Endodermal cell (in vitro differentiated cells): ENCODE measurements at places on chromosomes 7 and 10.

GRCh38 chr7:80467069-80467468 lies 44.8 kb downstream of the GNAT3 start:
- no peak for DNase-seq

DNA sequence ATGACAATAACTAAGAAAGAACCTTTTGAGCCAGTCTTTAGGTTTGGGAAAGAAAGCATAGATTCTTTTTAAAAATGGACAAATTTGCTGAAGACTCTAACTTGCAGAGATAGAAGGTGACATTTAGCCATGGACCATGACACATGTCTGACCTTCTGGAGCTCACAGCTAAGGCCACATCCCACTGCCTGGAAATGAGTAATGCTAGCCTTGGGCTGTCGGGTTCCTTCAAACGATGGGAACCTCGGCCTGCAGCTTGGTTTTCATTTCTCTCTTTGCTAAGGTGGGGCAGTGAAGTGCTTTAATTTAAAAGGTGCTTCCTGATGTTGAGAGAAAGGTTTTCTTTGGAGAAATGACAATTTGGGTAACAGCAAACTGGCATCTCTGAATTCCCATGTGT lies 223.2 kb downstream of the FANK1 start:
- no peak for DNase-seq

- DNase-seq: no peak
These were observed 17.9 kb downstream of the EBF3 start for GRCh38 chr10:129945941-129946760.

DNA sequence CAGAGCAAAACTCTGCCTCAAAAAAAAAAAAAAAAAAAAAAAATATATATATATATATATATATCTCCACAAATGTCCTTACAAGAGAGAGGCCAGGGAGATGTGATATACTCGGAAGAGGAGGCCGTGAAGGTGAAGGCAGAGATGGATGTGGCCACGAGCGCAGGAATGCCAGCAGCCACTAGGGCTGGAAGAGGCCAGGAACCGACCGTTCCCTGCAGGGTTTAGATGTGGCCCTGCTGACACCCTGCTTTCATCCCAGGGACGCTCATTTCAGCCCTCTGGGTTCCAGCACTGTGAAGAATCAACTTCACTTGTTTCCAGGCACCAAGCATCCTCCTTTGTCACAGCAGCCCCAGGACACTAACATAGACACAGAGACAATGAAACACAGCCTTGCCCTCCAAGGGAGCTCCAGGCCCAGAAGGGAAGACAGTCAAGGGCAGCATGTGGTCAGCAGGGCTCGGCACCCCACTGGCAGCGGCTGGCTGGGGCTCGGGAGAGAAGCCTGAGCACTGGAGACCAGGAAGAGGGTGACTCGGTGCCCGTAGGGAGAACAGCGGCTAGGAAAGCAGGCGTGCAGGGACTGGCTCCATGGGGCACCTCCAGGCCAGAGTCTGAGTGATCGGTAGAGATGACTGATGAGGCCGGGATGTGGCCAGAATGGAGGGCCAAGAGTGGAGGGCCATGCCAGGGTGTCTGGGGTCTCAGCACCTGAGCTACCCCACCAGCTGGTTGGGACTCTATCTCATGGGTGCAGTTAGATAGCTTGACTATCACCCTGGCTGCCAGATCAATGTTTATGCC lies 7.6 kb downstream of the WDR86 start:
- peak; percentile 41 for DNase-seq

DNA sequence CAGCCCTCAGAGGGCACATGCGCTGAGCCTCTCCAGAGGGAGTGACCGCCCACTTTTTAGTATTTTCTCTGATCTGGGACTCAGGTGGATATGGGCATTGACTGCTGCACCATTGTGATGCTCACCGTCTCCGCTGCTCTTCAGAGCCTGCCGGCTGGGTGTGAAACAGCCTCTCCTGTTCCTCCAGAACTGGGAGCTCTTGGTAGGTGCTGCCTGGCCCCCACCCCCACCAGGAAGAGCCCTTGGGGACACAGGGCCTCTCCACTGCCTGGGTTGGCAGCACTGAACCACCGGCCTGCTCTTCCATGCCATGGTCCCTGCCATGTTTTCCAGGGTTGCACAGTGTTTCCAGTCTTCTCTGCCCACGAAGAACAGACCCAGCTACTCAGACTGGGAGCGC lies 36.3 kb downstream of the ARHGAP22 start:
- DNase-seq: no peak

DNA sequence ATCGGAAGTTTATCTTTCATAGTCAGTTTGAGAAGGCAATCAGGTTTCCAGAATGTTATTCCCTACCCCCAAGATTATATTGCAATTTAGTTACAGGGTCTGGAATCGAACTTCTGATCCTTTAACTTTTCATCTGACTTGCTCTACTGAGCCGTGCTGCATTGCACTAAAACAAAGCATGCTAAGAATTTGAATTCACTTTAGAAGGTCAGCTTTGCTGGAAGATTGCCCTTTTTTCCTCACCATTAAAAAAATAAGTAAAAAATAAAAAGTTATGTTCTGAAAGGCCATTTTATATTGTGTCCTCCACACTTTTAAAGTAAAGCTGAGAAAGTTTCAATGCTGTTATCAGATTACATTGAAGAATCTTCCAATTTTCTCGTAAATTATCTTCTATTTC lies 388.8 kb upstream of the PHF14 start:
- no peak for DNase-seq

- no peak for DNase-seq
These were observed 391.2 kb downstream of the PHTF2 start for GRCh38 chr7:78189762-78190161.

DNA sequence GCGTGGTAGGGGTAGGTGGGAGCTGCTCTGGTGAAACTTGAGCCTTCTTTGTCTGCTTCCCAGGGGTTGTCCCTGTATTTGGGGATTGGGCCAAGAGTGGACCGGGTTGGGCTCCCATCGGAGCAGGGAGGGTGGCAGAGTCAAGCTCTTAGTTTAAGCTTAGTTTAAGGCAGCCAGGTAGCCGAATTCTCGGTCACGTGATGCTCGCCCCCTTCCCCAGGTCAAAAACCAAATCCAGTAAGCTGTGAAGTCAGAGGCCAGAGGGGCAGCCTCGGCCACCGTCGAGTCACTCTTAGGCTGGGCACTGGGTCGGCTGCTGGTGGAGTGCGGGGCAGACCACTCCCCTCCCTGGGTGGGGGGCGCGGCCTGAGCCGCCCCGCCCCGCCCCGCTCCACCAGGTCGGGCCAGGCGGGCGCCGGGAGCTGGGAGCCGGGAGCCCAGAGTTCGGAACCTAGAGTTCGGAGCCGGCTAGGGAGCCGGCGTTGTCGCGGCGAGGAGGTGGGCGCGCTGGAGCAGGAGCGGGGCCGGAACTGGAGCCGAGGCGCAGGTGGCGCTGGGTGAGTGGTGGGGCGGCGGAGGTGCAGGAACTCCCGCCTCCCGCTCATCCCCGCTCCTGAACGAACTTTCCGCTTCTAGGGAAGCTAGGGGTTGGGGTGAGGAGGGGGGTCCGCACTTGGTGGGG lies 2.8 kb upstream of the LZTS2 start:
- peak; percentile 92 for DNase-seq

GRCh38 chr7:116776046-116776445 lies 86.3 kb upstream of the CAPZA2 start:
- DNase-seq: no peak

DNA sequence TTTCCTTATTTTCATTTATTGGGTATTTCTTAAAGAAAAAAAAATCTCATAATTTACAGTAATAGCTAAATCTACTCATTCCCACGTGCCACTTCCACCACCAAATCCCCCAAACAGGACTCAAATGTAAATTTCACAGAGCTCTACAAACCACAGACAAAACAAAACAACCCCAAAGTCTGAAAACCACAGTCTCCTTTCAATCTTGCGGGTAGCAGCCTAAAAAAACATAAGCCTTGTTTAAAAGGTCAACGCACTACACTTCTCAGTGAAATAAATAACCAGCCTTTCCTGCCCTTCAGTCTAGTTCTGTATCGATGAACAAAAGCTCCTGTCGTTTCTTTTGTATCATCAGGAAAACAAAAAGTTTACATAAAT lies 121.8 kb upstream of the AFAP1L2 start:
- DNase-seq: no peak

- no peak for DNase-seq
These were observed 276.2 kb upstream of the SEMA3C start for GRCh38 chr7:81195033-81195432.

DNA sequence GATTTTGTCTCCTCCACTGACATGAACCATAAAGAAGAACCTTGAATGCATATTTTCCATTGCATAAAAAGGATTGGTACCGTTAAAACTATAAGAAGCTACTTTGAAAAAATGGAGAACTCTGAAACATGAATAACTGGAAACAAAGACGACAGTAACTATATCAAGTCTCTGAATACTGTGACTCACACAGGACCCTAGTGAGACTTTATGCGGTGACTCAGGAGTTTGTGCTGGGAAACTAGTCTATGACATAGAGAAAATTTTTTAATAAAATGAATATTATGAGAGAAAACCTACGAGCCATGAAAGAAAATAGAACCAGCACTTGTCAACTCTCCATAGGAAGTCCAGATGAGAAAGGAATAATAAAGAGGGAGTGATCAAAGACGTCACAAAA lies 339.9 kb upstream of the ADARB2 start:
- no peak for DNase-seq

DNA sequence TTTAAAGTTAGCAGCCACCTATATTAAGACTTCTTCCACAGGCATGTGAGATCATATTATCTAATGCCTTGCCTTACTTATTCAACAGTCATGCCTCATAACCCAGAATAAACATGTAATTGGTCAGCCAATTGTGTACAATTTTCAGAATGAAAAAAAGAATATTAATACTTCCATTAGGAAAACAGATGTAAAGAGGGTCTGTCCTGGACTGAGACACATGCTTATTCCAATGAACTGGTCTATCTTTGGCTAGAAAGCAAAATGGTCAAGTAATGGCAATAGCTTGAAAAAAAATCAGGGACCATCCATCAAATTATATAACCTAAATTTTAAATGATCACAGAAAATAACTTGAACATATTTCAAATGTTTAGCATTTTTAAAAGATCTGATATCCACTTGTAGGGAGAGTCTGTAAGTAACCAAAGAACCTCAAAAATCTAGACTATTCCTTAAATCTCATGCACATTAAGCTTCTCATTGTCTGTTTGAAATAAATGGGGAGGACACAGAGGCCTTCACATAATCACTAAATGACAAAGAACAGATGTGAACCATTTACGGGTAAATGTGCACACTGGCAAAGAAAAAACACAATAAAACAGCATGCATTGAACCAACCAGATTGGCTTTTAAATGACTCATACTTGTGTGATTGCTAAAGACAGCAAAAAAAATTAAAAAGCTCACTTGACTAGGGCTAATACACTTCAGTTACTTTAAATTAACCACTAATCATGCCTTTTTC lies 568.8 kb upstream of the PCDH15 start:
- no peak for DNase-seq

GRCh38 chr10:35875016-35875676 lies 233.1 kb upstream of the FZD8 start:
- DNase-seq: peak; percentile 86

DNA sequence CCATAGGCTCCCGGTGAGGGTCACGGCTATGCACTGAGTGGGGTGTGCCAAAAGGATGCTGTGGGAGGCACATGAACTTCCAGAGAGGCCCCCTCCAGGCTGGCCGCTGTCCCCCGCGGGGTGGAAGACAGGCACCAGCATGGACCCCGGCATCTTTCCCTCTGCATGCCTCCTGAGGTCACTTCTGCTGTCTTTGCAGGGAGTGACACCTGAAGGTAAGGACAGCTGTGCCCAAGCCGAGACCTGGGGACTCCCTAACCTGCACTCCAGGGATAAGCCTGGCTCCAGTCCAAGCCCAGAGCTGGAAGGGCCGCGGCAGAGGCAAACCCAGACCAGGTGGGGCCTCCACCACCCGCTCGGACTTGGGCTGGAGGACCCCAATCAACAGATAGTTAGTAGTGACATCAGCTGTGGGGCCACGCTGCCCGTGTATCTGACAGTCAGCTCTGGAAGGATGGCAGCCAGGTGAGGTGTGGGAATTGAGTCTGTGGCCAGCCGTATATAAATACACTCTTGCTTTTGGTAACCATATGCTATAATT lies 340.7 kb upstream of the MKI67 start:
- DNase-seq: no peak

DNA sequence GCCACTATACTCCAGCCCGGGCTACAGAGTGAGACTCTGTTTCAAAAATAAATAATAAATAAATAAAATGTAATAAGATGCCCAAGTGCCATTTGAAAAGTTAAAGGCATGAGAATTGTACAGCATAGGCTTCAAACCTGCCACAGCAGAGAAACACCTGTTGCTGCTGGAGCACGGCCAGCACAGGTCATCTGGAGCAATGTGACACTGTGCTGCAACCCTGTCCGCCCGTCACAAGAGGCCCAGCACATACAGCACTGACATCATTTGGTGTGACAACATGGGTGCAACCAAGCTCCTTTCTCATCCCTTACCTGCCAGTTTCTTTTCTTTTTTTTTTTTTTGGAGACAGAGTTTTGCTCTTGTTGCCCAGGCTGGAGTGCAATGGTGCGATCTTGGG lies 1.3 kb downstream of the RFC2 start:
- DNase-seq: no peak

- DNase-seq: no peak
These were observed 27.1 kb downstream of the SKIDA1 start for GRCh38 chr10:21498377-21498776.

DNA sequence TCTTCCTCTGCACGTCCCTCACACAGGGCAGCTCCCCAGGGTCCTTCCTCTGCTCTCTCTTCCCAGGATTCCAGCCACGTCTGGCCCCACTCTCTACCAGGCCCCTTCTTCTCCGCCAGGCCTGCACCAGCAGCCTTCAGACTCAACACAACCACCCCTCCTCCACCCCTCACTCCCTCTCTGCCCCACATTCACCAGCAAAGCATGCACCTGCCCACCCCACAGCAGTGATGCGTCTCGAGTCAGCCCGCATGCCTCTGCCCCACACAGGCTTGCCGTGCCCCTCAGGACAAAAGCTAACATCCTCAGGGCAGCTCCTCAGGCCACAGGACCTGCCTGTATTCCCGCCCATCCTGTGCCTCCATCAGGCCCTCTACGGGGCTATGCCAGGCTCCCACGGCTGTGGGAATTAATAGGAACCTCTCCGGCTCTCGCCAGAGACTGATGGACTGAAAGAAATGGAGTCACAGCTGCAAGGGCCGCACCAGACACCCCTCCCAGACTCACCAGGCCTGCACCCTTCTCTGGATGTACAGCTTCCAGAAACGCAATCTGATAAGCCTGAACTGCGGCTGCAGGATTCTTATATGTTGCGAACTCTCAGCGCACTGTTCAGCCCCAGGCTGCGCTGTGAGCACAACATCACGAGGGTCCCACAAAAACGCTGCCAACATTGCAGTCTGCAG lies 100.1 kb downstream of the CYTH3 start:
- peak; percentile 57 for DNase-seq

DNA sequence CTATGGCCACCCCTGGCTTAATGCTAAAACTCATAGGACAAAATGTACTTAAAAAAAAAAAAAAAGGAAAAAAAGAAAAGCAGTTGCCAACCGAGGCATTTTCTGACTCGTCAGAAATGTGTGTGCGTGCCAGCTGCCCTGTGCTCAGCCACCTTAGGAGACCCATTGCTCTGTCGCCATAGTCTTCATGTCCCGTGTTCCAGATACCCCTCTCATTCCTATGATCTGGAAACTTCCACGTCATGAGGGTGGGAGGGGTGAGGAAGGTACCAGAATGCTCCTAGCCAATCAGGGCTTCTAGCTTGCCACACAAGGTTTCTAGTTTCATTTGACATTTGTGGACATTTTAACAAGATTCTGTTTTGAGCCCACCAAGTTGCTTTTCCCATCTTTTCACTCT lies 212.9 kb downstream of the TCF7L2 start:
- no peak for DNase-seq

GRCh38 chr7:2417981-2418481 lies 14.6 kb downstream of the CHST12 start:
- no peak for DNase-seq
